NCI-H526 treated with DMSO at 0.1 percent for 48 hours (cell line): ENCODE measurements at places on chromosomes 11 and 22.
A peak's percentile ranks its signal among the peaks of the same experiment; 100 is the strongest.

- DNase-seq, result no peak
Measured at GRCh38 chr11:91946397-91946951, 278.1 kb upstream of the FAT3 start.

DNA sequence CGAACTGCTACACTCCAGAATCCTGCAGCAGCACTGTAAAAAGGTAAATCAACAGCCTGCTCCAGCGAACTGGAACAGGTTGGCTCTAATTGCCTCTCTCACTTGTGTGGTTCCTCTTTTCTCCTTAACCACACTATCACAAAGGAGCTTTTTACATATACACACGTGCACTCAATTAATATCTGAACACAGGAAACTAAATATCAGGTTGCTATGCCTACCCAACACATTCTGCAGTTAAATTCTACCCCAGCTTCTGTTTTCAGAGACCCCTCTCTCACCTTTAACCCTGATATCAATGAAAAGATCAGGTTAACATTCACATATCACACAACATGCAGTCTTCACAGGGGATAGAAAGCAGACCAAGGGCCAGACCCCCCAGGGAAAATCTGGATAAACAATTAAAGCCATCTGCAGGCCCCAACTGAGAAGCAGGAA, 11.0 kb downstream of the RBFOX2 start:
- DNase-seq, result peak; percentile 62

DNA sequence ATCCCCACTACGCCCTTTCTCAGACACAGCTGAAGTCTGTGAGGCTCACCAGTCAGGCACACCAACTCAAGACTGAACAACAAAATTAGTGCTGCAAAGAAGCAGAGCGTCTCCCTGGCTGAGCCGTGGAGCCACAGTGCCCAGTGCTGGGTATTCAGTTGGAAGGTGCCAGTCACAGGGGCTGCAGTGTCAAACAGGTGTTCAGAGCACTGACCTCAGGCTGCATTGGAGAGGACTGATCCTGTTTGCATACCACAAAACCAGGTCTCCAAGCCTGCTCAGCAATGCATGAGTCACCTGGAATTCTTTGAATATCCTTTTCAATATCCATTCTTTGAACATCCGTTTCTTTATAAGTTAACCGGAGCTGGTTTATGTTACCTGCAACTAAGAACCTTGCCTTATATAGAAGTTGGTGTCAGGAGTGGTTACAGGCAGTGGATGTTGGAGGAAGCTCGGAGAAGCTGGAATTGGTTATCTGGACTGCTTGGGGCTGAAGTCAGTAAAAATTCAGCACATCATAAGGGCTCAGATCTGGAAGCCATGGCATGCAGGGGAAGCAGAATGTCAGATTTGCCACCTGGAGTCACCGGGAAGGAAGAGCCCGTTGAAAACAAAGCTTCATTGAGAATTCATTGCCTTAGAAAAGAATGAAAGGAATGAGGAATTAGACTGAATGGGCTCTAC, 30.3 kb downstream of the PDGFB start:
- DNase-seq, result peak; percentile 35

DNA sequence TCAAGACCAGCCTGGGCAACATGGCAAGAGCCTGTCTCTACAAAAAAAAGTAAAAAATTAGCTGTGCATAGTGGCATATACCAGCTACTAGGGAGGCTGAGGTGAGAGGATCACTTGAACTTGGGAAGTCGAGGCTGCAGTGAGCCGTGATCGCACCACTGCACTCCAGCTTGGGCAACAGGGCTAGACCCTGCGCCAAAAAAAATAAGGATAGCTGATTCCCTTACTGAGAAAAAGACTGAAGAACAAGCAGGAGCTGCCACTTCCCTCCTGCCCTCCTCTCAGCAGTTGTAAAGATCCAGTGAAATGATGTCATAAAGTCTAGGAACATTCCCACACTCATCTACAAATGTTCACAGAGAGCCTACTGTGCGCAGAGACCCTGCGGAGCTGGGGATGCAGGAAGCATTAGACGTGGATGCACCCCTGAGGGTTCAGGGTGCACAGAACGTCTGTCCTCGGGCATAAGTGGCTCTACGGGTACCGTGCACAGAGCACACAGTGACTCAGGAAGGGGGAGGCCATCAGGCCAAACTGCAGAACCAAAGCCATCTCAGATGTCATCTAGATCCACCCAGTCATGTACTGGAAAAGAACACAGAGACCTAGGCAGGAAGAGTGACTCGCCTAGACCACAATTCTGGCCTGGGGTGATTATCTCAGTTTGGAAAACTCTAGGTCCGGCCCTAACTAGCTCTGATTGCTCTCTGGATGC, 11.7 kb downstream of the SEC14L2 start:
- DNase-seq, result no peak

- no peak for DNase-seq
Measured at GRCh38 chr22:40890881-40891280, 29.0 kb upstream of the DNAJB7 start.

DNA sequence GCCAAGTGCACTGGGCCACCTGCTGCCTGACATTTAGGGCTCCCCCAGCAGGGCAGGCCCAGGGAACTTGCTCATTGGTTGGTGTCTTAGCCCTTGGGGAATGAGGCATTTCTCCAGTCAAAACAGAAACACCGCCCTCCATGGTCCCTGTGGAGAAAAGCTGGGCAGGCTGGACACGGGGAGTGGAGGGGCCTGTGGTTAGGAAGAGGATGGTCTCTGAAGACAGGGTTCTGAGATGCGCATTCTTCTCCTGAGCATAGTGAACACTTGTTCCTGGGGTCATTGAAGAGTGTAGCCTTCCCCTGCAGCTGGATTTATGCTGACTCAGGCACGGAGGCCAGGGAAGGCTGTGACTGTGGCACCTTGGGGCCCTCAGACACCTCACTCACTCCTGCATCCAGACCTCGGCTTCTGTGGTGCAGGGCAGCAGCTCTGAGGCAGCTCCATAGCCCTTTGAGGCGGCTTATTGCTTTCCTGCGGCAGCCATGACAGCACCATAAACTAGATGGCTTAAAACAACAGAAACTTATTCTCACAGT, 8.2 kb downstream of the TSPAN18 start:
- no peak for DNase-seq

DNA sequence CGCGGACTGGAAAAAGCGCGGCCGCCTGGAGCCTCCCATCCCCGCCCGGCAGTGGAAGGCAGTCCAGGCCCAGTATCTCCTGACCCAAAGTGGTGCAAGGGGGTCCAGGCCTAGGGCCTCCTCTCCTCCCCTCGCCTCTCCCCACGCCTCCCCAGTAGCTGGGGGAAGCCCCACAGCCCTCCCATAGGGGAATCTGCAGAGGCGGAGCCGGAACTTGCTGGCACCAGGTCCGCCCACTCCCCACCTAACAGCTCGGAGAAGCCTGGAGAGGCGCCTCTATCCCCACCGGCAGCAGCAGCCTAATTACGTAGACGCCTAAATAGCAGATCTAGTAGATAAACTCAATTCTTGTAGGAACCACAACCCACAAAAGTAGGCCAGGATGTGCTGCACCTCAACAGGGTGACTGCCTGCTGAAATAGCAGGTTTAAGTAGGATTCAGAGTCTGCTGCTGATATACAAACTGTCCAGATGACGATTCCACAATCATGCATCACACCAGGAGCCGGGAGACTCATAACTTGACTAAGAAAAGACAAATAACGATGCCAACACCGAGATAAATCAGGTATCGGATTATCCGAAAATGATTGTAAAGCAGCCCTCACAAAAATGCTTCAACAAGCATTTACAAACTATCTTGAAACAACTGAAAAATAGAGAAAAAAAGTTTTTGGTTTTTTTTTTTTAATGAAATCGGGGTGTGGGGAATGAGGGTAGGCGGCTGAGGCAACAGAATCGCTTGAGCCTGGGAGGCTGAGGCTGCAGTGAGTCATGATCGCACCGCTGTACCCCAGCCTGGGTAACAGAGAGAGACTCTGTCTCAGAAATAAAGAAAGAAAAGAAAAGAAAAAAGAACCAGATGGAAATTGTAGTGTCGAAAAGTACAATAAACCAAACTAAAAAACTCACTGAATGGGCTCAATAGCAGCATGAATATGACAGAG, 11.4 kb upstream of the BRD1 start:
- DNase-seq, result no peak

- no peak for DNase-seq
Measured at GRCh38 chr11:132051704-132052103, 681.3 kb downstream of the NTM start.

GRCh38 chr11:26730414-26731083, 8.7 kb upstream of the SLC5A12 start:
- DNase-seq, result no peak

DNA sequence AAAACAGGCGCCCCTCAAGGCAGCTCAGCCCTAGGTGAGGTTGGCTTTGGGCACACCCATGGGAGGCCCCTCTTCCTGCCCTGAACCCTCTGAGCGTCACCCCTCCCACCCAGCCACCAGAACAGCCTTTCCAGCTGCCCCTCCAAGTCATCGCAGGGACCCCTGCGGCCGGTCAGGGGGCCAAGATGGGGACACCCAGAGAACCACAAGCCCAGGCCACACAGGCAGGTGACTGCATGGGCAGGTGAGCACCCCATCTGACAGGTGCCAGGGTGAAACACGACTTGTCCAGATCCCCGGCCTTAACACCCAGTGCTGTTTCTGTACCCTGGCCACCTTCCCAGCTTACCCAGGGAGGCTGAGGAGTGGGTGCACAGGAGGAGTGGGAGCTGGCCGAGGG, 24.6 kb upstream of the GRAMD4 start:
- DNase-seq, result no peak

DNA sequence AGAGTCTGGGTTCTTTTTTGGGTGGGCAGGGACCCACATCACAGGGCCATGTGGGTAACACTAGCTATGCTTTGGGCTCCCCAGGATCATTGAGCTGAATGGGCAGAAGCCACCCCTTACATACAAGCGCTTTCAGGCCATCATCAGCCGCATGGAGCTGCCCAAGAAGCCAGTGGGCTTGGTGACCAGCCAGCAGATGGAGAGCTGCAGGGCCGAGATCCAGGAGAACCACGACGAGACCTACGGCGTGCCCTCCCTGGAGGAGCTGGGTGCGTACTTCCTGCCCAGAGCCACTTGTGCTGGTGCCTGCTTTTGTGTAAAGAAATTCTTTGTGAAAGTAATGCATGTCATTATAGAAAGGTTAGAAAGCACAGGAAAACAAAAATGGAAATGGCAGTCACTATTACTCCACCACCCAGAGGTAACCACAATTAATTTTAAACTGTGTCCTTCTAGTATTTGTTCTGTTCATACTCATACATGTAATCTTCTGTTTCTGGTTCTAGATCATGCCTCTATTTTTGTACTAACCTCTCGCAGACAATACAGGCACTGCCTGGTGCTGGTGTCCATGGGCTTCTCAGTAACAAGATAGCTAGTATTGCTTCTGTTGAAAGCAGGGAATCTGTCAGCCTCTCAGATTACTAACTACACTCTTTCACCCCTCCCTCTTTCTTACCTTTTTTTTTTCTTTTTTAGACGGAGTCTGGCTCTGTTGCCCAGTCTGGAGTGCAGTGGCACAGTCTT, 13.7 kb downstream of the CRY2 start:
- no peak for DNase-seq

DNA sequence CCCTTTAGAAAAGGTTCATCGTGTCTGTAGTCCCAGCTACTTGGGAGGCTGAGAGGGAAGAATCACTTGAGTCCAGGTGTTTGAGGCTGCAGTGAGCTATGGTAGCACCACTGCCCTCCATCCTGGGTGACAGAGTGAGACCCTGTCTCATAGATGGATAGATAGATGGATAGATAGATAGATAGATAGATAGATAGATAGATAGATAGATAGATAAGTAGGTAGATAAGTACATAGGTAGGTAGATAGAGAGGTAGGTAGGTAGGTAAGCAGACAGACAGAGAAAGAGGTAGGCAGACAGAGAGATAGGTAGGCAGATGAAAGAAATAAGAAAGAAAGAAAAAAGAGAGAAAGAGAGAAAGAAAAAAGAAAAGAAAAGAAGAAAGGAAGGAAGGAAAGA, 156.4 kb downstream of the GRIK4 start:
- DNase-seq, result no peak

DNA sequence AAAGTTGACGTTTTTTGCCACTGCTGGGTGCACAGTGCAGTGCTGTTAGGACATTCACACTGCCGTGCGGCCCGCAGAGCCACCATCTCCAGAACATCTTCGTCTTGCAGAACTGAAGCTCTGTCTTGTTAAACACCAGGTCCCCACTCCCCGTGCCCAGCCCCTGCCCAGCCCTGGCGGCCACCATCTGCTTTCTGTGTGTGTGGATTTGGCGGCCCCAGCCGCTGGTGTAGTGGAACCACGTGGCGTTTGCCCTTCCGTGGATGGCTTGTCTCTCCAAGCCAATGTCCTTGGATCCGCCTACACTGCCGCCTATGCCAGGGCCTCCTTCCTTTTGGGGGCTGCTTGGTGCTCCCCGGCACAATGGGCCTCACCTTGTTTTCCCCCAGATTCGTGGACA, 8.2 kb upstream of the MUC5AC start:
- no peak for DNase-seq
